ENCODE measurements at places on chromosomes 5 and 9.

- no peak for DNase-seq
- H3K4me1 ChIP-seq: no peaks in the 10 kb centered on the region
- no peaks in the 10 kb centered on the region for H3K27me3 ChIP-seq
- H3K27ac ChIP-seq: no peak overlapping the region
- no peak overlapping the region for H3K4me3 ChIP-seq
Measured at GRCh38 chr9:136045595-136046553, 49.2 kb downstream of the NACC2 start.

- H3K4me1 ChIP-seq: no peaks in the 10 kb centered on the region
- no peak overlapping the region for H3K27ac ChIP-seq
- no peaks in the 10 kb centered on the region for H3K36me3 ChIP-seq
- H3K4me3 ChIP-seq: no peak overlapping the region
- DNase-seq: no peak
- no peaks in the 10 kb centered on the region for H3K27me3 ChIP-seq
Measured at GRCh38 chr5:148913985-148914431, 87.6 kb downstream of the ADRB2 start.

- H3K27me3 ChIP-seq: no peaks in the 10 kb centered on the region
- no peak for DNase-seq
- H3K36me3 ChIP-seq: peaks cover 14% of the 10 kb centered on the region
Measured at GRCh38 chr5:39064450-39064849, 9.7 kb downstream of the RICTOR start.

DNA sequence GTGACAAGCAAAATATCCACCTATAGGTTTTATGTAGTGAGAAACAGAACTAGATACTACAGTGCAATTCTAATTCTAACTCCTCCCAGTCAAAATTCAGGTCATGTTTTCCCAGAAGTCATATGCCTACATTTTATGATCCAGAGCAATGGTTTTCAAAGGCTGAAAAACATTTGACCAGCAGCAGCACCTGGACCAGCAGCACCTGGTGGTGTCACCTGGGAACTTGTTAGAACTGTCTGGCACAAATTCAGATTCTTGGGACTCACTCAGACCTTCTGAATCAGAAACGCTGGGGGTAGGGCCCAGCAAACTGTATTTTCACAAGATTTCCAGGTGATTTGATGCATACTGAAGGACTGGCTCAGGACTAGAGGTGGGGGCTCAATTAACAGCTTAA is 367.7 kb upstream of the RFX3 start:
- no peak for DNase-seq
- no peak overlapping the region for H3K27ac ChIP-seq
- no peak overlapping the region for H3K4me3 ChIP-seq
- H3K4me1 ChIP-seq: no peaks in the 10 kb centered on the region
- H3K36me3 ChIP-seq: no peaks in the 10 kb centered on the region
- H3K27me3 ChIP-seq: no peaks in the 10 kb centered on the region

DNA sequence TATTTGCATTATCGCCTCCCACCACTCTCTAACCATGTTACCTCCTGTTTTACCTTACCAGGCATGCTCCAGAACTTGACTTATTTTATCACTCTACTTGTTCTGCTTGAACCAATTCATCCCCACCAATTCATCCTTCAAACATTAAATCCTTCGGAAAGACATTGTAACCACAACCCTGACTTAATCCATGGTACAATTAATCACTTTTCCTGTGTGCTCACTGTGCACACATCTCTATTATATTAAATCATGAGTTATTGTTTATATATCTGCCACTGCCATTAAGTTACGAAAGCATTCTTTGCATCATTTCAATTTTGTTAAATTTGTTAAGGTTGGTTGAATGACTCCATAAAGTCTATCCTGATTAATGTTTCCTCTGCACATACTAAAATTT is 7.4 kb upstream of the C5orf46 start:
- no peak overlapping the region for H3K4me3 ChIP-seq
- H3K27me3 ChIP-seq: no peaks in the 10 kb centered on the region
- no peaks in the 10 kb centered on the region for H3K4me1 ChIP-seq
- H3K36me3 ChIP-seq: no peaks in the 10 kb centered on the region
- no peak for DNase-seq

- H3K27me3 ChIP-seq: no peaks in the 10 kb centered on the region
- no peak for DNase-seq
- peaks cover 28% of the 10 kb centered on the region for H3K4me1 ChIP-seq
- H3K4me3 ChIP-seq: no peak overlapping the region
- H3K27ac ChIP-seq: no peak overlapping the region
Measured at GRCh38 chr9:126475933-126476555, 137.7 kb upstream of the LMX1B start.

- H3K4me3 ChIP-seq: no peak overlapping the region
- no peak for DNase-seq
- H3K36me3 ChIP-seq: no peaks in the 10 kb centered on the region
Measured at GRCh38 chr5:35404701-35405100, 174.4 kb upstream of the PRLR start.

GRCh38 chr9:37251452-37251851 is 131.1 kb downstream of the ZCCHC7 start:
- H3K36me3 ChIP-seq: no peaks in the 10 kb centered on the region
- no peak for DNase-seq
- H3K27me3 ChIP-seq: no peaks in the 10 kb centered on the region

DNA sequence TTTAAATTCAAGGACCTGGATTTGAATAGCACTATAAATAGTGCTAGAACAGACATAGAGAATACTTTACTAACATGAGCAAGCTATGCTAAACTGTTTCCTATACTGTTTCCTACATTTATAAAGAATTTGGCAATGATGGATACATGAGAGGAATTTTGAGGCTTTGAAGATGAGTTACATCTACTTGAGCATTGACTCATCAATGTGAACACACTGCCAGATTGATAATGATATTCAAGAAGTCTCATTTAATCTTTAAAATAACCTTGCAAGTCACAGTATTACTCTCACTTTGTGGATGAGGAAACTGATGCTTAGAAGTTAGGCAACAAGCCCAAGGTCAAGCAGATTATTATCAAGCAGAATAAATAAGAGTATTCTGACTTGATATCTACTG is 281.9 kb downstream of the DNAH5 start:
- DNase-seq: no peak
- H3K27me3 ChIP-seq: no peaks in the 10 kb centered on the region
- H3K27ac ChIP-seq: no peak overlapping the region
- H3K36me3 ChIP-seq: no peaks in the 10 kb centered on the region
- no peak overlapping the region for H3K4me3 ChIP-seq

- H3K4me3 ChIP-seq: no peak overlapping the region
- H3K36me3 ChIP-seq: no peaks in the 10 kb centered on the region
- peaks cover 19% of the 10 kb centered on the region for H3K4me1 ChIP-seq
Measured at GRCh38 chr9:137669261-137669672, 50.5 kb downstream of the EHMT1 start.

DNA sequence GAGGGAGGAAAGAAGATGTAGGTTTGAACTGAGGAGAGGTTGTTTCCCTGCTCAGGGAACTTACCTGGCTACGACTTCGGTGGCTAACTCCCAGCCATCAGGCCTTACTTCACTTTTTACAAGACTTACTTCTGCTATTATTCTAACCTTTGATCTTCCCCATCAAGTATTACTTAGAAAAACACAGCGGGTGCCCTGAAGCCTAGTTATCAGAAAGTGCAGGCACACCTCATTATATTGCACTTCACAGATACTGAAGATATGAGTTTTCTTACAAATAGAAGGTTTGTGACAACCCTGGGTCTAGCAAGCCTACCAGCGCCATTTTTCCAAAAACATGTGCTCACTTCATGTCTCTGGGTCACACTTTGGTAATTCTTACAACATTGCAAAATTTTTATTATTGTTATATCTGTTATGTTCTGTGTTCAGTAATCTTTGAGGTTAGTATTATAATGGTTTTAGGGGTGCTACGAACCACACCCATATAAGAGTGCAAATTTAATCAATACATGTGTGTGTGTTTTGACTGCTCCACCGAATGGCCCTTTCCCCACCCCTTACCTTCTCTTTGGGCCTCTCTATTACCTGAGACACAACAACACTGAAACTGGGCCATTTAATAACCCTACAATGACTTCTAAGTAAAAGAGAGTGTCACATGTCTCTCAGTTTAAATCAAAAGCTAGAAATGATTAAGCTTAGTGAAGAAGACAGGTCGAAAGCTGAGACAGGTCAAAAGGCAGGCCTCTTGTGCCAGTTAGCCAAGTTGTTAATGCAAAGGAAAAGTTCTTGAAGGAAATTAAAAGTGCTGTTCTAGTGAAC is 2102.7 kb upstream of the WWC1 start:
- DNase-seq: no peak
- H3K4me3 ChIP-seq: no peak overlapping the region
- no peak overlapping the region for H3K27ac ChIP-seq
- H3K4me1 ChIP-seq: no peaks in the 10 kb centered on the region

GRCh38 chr9:34987160-34987901 is 2.2 kb upstream of the DNAJB5 start:
- no peak overlapping the region for H3K27ac ChIP-seq
- H3K36me3 ChIP-seq: no peaks in the 10 kb centered on the region
- no peak overlapping the region for H3K4me3 ChIP-seq
- H3K4me1 ChIP-seq: peaks cover 63% of the 10 kb centered on the region
- no peak for DNase-seq

- no peak overlapping the region for H3K4me3 ChIP-seq
- H3K4me1 ChIP-seq: no peaks in the 10 kb centered on the region
- H3K27me3 ChIP-seq: no peaks in the 10 kb centered on the region
Measured at GRCh38 chr5:64944868-64945267, 176.1 kb downstream of the CWC27 start.

DNA sequence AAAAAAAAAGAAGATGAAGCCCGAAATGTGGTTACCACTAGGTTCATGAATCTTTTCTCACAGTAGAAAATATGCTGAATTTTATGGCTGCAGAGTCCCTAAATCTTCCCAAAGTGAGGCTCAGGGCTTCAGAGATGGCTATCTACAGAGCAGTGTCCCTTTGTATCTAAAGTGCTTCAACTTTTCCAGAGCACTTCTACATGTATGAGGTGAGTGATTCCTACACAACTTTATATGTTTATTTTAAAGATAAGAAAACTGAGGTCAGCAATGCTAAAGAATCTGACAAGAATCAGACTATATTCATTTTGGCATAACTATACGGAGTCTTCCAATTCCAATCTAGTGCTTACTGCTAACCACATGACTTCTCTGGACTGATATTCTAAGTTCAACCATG is 53.2 kb downstream of the MRPS27 start:
- no peak for DNase-seq
- no peak overlapping the region for H3K4me3 ChIP-seq
- no peak overlapping the region for H3K27ac ChIP-seq
- H3K27me3 ChIP-seq: no peaks in the 10 kb centered on the region

- no peak overlapping the region for H3K27ac ChIP-seq
- no peak for DNase-seq
- no peaks in the 10 kb centered on the region for H3K36me3 ChIP-seq
- H3K4me3 ChIP-seq: no peak overlapping the region
- H3K27me3 ChIP-seq: no peaks in the 10 kb centered on the region
Measured at GRCh38 chr5:159345336-159345735, 15.0 kb upstream of the IL12B start.

DNA sequence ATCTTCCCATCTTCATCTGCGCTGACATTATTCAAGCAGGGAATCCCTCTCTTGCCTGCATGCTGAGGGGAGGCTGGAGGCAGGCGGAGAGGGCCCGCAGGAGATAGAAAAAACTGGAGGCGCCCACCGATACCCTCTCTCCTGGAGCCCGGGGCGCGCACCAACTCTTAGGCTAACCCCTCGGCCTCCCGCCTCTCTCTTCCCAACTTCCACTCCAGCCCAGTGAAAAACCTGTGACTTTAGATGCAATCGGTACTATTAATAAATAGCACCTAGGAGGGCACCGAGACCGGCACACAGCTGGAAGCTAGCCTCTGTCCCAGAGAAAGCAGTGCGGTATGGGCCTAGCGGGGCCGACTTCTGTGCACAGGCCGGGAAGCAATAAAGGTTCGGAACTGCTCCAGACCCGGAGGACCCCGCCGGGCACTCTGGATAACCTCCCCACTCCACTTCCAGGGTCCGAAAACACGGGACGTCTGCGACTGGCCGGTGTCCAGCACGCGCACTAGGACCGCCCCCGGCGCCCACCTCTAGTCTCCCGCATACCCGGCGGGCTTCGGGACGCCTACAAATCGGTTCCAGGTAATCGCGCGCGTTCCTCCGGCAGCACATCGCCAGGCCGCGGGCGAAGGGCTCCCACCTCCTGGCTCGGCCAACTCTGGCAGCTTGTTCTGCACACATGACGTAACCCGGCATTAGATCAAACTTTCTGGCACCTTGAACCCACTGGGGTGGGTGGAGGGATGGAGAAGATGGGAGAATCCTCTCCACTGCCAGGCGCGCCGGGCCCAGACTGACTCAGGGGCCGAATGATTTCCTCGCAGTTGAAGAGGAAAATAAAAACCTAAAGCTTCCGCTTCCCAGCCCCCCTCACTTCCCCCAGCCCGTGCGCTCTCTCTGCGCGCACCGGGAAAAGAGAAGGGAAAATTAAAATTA is 1.4 kb downstream of the EFNA5 start:
- H3K4me3 ChIP-seq: no peak overlapping the region
- peaks cover 36% of the 10 kb centered on the region for H3K27me3 ChIP-seq
- no peaks in the 10 kb centered on the region for H3K36me3 ChIP-seq
- H3K27ac ChIP-seq: no peak overlapping the region
- DNase-seq: no peak

GRCh38 chr5:117454716-117455212 is 880.1 kb upstream of the SEMA6A start:
- H3K4me1 ChIP-seq: no peaks in the 10 kb centered on the region
- H3K27me3 ChIP-seq: no peaks in the 10 kb centered on the region
- H3K4me3 ChIP-seq: peak overlapping the region; percentile 36
- H3K27ac ChIP-seq: no peak overlapping the region
- H3K36me3 ChIP-seq: no peaks in the 10 kb centered on the region
- peak; percentile 9 for DNase-seq

DNA sequence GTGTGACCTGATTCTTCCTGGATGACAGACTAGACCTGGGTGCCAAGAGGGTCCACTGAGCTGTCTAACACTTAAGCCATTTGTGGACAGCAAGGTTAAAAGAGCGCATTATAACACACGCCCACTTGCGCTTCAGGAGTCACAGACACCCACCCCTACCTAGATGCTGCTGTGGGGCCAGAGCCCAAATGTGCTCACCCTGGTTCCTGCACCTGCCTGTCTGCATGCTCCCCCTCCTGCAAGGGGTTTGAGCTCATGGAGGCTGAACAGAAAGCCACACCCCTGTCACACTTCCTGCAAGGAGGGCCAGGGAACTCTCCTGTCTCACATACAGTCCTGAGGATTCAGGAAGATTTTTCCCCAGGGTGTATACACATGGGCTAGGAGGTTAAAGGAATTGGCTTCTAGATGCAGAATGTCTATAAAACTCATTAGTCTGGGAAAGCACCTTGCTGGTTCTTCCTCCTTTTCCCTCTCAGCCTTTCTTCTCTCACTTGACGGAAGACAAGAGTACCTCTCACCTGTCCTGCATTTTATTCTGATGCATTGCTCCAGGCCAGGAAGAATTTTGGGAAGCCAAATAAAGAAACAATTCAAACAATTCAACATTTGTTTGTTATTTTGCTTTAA is 87.4 kb upstream of the LHFPL2 start:
- H3K4me1 ChIP-seq: no peaks in the 10 kb centered on the region
- no peaks in the 10 kb centered on the region for H3K27me3 ChIP-seq
- no peak overlapping the region for H3K27ac ChIP-seq

All from CD8-positive, alpha-beta memory T cell (primary cell).